ENCODE measurements at places on chromosomes 5 and 9.

DNA sequence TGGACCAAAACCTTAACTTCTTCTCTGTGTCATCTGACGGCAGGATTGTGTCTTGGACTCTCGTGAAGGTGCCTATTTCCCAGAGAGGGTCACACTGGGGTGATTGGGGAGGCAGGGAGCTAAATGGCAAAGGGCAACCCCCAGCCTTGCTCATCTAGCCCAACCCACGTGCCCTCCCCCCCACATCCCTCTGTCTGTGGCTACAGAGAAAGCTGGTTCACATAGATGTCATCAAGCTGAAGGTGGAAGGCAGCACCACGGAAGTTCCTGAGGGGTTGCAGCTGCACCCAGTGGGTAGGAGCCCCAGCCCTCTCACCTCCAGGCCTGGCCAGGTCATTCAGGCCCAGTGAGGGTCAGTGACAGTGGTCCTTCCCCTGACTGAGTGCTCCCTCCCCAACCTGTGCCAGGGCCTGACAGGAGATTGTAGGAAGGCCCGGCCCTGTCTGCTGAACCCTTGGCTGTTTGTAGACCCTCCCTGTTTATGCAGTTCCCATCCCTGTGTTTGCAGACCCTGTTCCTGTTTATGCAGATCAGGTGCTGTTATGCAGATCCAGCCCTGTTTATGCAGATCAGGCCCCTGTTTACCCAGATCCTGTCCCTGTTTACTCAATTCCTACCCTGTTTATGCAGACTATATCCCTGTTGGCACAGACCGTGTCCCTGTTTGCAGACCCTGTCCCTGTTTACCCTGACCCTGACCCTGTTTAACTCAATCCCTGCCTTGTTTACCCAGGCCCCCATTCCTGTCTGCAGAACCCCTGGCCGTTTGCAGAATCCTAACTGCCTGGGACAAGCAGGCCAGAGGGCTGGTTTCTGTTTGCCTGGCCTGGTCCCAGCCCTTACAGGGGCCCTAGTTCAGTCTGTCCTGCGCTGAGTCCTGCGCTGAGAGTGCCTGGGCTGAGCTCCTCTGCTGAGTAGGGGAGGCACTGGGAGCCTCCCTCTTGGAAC lies 10.4 kb downstream of the ENHO start:
- no peak for DNase-seq

GRCh38 chr5:93580927-93581445 lies at the start of gene NR2F1-AS1:
Gene NR2F1-AS1, minus strand, starts transcription at chr5:93581219.
- no peak for DNase-seq

GRCh38 chr9:72539824-72540347 lies 18.5 kb downstream of the TMC1 start:
- DNase-seq, result no peak

- DNase-seq, result no peak
Observed at GRCh38 chr9:21638104-21638503, 156.0 kb upstream of the IFNE start.

DNA sequence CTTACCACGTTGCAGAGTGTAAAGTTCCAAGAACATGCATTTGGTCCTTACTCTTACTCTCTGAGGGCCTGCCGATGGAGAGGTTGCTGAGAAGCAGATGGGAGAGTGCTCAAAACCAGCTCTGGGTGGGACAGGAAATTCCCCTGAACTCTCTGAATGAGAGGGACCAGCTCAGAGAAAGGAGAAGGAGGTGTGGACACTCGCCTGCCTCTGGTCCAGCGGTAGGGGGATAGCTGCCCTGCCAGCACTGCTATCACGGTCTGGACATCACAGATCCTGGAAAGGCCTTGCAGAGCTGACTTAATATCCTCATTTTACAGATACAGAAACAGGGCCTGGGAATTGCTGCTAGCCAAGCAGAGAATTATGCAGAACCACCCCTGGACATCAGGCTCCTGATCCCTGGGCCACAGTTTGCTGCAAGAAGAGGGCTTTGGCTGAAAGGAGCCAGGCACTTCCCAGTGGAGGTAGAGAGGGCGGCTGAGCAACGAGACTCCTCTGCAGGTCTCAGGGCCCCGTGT lies 4.9 kb downstream of the TRAF1 start:
- DNase-seq, result no peak

- DNase-seq, result no peak
Observed at GRCh38 chr5:97075649-97076048, 66.8 kb downstream of the LIX1 start.

DNA sequence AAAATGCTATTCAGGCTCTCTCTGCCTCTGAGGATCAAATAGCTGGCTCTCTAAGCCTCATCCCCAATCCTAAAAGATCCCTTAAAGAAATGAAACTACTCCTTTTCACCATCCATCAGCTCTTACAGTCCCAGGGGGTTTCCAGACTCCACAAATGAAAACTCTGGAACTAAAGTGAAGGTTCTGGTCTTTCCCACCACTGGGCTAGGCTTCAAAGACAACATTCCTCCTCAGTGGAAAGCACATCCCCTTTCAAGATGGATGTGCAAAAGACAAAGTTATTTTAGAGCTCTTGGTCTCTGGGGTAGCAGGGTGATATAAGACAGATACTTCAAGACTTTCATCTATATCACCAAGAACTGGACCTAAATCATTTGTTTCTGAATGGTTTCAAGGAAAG lies 106.9 kb downstream of the DCP2 start:
- no peak for DNase-seq

GRCh38 chr9:35470894-35471293 lies 19.0 kb upstream of the RUSC2 start:
- DNase-seq, result no peak

- peak; percentile 96 for DNase-seq
Observed at GRCh38 chr5:131796793-131797693, at the start of gene FNIP1. Gene FNIP1, minus strand, starts transcription at chr5:131797017. Its CDS starts 96 bp downstream, at chr5:131796921.

DNA sequence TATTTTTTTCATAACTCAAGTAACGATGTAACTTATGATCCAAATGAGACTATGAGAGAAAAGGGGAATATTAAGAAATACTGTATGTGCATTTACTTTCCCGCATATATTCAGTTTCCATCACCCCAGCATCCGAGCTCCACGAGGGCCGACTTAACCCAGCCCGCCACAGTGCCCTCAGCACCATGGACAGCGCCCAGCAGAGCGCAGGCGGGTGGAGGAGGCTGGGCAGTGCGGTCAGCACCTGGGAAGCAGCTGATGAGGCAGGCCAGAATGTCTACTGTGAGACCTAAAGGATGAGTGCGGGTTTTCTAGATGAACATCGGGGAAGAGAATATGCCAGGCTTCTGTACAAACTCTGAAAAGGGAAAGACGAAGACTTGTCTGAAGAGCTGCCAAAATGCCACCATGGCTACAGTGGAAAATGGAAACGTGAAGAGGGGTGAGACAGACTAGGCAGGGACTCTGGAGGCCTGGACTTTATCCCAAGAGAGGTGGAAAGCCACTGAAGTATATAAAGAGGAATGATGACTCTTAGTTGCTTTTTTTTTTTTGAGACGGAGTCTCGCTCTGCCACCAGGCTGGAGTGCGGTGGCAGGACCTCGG lies 34.5 kb upstream of the MED27 start:
- peak; percentile 68 for DNase-seq

GRCh38 chr9:137106662-137107250 lies 7.8 kb downstream of the DPP7 start:
- no peak for DNase-seq

DNA sequence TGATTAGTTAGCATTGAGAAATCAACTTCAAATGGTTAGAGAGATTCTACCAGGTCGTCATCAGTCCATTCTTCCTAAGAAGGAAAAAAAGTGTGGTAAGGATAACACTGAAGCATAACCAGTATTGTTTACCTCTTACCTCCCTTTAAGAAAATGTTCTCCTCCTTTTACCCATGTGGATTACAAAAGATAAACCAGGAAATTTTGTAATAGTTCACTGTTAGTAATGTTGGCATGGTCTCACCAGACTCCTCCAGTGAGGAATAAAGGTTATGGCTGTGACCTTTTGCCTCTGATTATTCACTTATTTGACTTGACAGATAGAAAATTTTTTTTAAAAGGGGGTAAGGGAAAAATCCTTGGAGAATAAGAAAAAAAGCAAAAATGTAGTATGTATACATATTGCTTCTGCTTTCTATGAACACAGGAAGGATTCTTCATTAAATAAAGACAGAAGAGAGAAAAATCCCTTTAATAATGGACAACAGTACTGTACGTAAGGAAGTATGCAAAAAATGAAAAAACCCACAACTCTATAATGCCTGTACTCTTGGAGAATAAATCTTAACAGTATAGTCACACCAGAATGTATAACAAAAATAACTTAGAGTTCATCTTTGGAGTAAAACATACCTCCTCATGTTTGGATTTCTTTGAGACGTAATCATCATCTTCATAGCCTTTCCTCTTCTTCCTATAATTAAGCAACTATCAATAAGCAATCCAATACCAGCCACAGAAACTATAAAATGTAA lies 18.1 kb downstream of the CCNH start:
- DNase-seq, result no peak

- no peak for DNase-seq
Observed at GRCh38 chr5:88269222-88269771, 652 bp upstream of the TMEM161B start.

DNA sequence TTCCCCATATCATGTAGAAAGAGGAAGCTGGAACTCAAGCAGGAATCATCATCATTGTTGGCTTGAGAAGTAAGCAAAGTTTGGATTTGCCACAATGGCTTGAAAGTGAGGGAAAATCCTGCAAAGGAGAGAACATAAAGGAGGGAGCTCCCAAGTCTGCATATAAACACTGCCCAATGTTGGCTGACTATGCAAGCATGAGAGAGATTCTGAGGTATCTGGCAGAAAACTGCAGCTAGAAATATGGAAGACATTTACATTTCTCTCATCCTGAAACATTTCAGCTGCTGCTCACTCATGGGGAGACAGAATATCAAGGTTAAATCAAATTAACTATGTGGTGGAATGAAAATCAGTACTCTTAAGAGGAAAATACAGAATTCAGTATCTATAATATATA lies 415.6 kb upstream of the TNC start:
- no peak for DNase-seq

GRCh38 chr9:8014997-8015682 lies 215.6 kb upstream of the DMAC1 start:
- DNase-seq, result no peak

GRCh38 chr9:117929868-117930267 lies 225.7 kb downstream of the TLR4 start:
- DNase-seq, result no peak

GRCh38 chr9:19221326-19221725 lies 9.2 kb upstream of the DENND4C start:
- DNase-seq, result no peak

DNA sequence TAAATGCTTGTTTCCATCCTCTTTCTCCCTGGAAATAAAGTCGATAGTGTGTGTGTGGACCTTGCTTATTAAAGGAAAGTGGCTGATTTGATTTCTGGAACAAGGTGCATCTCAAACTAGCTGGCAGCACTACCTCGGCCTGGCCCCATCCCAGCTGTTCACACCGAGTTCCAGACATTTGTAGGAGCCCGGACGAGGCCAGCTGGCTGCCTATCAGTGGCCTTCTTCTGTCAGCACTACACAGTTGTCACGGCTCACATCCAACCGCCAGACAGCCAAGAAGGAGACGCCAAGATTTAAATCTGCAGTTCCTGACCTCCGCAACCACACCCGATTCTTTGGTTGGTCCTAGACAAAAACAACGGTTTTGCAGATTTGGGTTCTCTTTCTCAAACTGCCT lies 63.6 kb downstream of the PALM2AKAP2 start:
- peak; percentile 86 for DNase-seq

- DNase-seq, result no peak
Observed at GRCh38 chr5:179284751-179285631, 60.3 kb downstream of the ADAMTS2 start.

DNA sequence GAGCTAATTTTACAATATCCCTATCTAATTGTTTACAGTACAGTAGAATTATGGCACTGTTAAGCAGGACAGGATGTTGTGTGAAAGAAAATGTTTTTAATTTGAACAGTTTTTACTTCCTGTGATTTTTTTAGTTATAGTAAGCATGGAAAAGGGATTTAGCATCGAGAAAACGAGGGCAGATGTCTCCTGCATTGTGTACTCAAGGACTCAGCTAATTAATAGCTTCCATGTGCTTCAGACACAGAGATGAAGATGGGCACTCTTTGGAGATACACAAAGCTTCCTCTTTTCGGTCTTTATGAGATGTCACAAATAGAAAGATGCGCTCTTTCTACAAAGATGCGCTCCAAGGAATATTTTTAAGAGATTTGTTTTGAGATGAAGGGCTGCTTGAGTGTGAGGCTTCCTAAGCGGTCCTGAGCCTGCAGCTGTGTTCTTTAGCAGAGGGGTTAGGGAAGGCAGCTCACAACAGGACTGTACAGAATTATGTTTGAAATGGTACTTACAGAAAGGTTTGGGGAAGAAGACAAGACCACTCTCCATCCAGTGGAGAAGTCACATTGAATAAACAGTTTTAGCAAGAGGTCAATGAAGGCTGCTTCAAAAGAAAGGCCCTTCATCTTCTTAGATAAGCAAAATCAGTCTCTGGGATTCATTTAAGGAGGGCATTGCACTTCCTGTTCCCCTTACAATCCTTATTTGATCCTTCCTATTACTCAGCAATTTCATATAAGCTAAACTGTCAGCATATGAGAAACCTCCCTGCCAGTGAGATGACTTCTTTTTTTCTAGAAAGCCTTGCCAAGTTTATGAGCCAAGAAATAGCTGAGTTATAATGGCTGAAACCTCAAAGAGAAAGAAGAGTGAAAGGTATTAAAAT lies 311.5 kb downstream of the EFNA5 start:
- DNase-seq, result no peak

GRCh38 chr9:22111176-22111953 lies 102.3 kb upstream of the CDKN2B start:
- no peak for DNase-seq

GRCh38 chr5:4216142-4216541 lies 620.5 kb downstream of the IRX1 start:
- DNase-seq, result no peak

DNA sequence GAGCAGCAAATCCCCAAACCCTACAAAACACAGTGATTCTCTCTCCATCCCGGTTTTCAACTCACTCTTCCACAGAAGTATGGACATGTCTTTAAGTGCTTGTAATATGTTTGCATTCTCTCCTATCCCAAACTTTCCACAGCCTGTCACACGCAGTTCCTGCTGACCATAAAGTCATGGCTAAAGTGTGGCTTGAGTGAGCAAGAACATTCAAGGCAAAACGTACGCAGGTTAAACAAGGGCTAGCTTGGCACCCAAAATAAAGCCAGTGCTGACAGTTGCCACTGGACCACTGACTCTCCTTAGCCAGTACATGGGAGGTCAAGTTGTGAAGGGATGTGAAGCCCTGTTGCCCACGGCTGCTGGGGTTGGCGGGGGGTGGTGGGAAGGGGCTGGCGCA lies 211.1 kb upstream of the IRX1 start:
- no peak for DNase-seq

Measured in muscle of arm (tissue), 14 donors.